Stromal cell of bone marrow (primary cell): ENCODE measurements at places on chromosomes 3 and 15.

DNA sequence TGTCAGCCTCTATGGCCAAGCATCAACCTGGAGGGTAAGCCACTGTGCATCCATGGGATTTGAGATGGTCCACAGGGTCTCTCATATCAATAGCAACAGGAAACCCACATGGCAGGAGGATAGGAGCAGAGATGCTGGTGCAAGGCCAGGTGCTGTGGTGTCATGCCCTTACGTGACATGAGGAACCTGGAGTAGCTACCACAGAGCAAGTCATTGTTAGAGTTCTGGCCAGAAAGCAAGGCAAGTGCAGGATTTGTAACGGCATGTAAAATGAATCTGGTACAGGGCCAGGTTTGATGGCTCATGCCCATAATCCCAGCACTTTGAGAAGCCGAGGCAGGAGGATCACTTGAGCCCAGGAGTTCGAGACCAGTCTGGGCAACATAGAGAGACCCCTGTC is 14.8 kb upstream of the ZNF774 start:
- DNase-seq: no peak

DNA sequence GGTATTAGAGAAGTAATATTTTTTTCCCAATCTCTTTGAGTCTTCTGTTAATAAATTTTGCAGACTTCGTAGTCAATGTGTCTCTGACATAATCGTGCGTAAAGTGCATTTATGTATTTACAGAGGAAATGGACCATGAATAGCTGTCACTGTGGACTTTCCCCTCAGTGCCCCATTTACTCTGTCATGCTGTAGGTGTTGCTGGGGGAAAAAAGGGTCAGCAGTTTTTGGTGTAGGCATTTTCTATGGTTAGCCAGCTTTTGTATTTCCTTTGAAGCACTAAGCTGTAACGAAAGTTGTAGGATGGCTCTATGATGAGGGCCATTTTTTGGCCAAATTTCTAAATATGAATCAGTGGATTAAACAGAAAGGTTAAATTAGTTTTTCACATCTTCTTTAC is 598.4 kb downstream of the FGF12 start:
- DNase-seq: no peak

GRCh38 chr3:123346021-123346420 is 102.9 kb downstream of the ADCY5 start:
- no peak for DNase-seq

DNA sequence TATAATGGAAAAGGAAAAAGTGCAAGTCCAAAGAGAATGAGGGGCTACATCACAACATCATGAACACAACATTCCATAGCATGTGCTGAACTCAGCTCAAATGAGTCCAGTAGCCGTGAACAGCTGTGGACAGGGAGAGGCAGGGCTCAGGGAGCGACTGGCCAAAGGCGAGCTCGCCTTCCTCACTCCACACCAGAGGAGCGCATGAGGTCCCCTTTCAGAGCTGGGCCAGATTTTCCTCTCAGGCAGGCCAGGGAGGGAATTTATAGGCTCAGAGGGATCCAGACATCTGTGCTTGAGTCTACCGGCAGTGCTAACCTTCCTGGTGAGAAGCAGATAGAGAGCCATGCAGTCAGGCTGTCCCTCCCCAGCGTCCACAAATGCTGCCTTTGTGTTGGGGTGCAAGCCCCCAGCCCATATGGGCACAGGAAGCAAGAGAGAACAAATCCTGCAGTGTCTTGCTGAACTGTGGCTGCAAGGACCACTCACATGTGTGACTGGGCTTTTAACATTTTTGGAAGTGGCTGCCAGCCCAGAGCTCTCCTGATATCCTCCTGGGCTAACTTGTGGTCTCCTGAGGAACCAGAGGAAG is 32.5 kb downstream of the ARHGEF3 start:
- no peak for DNase-seq

- no peak for DNase-seq
These were observed 21.4 kb downstream of the ALDH1L1 start for GRCh38 chr3:126158912-126159454.

DNA sequence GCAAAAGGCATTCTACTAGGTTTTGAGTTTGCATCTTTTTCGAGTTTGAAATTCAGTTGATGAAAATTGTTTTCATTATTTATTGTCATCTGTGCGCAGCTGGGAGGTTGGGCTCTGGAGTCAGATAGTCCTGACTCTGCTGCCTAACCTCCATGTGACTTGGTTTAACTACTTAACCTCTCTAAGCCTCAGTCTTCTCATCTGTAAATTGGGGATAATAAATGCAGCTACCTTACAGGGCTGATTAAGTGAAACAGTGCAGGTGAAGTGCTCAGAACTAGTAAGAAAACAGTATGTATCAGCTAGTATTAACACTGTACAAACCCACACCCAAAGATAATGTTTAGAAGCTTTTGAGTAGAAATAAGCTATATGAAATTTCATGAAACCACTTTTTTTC is 14.1 kb upstream of the UBE2E1 start:
- no peak for DNase-seq

DNA sequence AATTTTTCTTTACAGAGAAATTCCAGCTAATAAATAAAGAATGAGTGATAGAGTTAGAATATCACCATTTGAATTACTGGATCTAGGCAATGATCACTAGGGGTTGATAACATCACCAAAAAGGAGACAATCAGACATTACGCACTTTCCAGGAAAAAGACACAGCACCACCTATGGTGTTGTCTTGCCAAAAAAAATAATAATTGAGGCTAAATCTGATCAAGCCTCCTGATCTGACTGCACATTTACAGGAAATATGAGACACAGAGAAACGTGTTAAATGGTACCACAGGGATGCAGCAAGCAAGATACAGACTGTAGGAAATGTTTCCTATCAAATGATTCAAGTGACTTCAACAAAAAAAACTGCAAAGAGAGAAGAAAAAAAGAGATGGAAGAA is 92.8 kb downstream of the EOMES start:
- DNase-seq: no peak

GRCh38 chr15:43552256-43552655 is 34.8 kb downstream of the MAP1A start:
- DNase-seq: no peak

DNA sequence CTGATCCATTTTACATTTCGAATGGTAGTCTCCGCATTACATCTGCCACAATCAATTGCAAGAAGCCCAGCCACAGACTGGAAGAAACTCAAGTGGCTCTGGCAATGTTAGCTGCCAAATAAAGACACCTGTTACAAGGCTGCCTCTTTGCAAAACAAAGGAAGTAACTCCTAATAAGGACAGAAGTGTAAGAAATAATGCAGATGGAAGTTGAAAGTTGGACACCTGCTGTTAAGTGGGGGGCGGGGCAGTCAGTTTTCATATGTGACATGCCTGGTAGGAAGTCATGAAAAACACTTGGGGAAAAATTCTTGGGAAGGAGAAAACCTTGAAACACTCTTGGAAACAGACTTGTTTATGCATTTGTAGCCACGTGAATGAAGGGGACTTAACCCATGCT is 54.1 kb upstream of the ATP2C1 start:
- no peak for DNase-seq

- DNase-seq: no peak
These were observed 257.4 kb upstream of the CBLB start for GRCh38 chr3:106126067-106126845.

DNA sequence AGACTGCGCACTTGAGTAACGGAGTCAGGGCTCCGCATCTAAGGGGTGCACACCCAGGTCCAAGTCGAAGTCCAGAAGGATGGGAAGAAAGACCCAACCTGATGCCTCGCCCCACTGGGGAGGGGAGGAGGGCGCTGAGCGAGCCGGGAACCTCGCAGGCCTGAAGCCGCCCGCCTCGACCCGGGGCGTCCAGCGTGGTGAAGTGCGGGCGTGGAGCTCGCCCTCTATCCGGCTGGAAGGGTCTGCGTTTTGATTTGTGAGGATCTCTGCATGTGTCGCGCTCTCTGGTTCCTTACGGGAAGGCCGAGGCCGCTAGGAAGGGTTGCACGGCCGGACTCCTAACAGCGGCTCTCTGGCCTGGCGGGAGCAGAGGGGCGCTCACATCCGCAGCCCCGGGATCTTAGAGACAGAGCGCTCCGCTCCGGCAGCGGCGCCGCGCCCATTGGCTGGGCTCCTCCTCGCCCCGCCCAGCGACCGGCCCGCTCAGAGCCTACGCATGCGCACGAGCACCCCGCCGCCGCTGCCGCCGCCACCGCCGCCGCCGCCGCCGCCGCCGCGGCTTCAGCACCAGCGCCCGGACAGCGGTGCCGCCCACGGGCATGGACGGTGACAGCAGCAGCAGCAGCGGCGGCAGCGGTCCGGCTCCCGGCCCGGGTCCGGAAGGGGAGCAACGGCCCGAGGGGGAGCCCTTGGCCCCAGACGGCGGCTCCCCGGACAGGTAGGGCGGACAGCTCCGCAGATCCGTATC is at the start of gene DISP2:
Gene DISP2, plus strand, starts transcription at position 497 of the 748 bp plus-strand sequence. Its CDS starts 103 bp downstream, at position 600.
- no peak for DNase-seq

- DNase-seq: peak; percentile 46
These were observed 117.5 kb downstream of the CMSS1 start for GRCh38 chr3:99934975-99935797.
